Fibroblast of skin of abdomen (primary cell): ENCODE measurements at places on chromosomes 5 and 9.

DNA sequence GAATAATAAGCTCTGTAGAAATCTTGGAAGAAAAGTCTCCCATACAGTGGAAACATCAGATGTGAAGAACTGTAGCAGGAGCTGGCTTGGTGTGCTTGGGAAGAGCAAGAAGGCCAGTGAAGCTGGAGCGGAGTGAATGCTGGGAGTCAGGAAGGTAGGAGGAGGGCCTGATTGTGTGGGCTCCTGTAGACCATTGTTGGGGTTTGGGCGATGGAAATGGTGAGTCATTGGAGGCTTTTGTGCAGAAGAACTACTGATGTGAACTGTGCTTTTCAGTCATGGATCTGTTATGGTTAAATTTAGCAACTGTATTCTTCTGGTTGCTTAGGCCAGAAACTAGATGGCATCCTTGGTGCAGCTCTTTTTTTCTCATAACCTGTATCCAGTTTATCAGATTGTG lies 2.3 kb downstream of the ICE1 start:
- no peak for DNase-seq

GRCh38 chr5:177443144-177443983 lies 3.2 kb upstream of the PRR7 start:
- DNase-seq = no peak

DNA sequence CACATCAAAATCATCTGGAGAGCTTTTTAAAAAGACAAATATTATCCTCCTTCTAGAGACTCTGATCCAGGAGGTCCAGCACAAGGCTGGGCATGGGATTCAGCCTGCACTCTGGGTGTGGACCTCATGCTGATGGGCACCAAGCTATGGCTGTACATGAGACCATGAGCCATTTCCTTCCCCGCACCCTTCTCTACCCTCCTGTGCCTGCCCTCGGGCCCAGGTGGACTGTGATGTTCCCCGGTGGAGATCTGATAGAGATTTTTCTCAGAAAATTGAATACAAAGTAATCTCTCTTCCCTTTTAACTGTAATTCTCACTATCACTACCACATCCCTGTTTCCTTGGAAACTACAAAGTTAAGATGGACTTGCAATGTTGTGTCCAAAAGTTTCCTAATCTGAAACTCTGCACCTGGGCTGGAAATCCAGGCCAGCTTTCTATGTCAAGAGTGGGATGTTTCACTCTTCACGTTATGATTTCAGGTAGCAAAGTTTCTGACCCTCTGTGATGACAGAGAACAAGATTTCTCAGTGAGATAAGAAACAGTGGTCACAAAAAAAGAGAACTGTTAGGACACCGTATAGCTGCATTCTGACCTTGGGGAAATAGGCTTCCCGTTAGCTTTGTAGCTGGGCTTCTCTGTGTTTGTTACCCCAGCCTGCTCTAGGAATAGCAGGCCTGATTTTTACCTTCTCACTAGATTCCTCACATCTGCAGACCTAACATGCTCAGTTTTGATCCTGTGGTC lies 11.5 kb downstream of the SFXN1 start:
- no peak for DNase-seq

DNA sequence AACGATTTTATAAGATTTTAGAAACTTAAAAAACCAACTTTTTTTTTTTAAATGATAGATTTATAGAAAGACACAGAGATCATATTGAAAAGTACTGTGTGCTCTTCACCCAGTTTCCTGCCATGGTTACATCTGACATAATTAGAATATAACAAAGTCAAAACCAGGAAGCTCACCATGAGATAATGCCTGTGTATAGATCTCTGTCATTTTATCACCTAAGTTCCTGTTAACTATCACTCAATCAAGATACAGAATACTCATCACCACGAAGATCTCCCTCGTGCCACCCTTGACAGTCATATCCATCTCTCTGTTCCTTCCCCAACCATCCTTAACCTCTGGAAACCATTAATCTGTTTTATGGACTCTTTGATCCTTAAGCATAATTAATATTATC lies 39.1 kb downstream of the POC5 start:
- no peak for DNase-seq

- no peak for DNase-seq
Measured at GRCh38 chr9:129803676-129804060, 684 bp downstream of the TOR1B start.

GRCh38 chr9:120676767-120677402 lies 37.4 kb downstream of the MEGF9 start:
- DNase-seq = no peak
